ENCODE measurements at places on chromosomes 7 and 10.

- no peak for DNase-seq
These were observed 213.8 kb downstream of the TAX1BP1 start for GRCh38 chr7:27953777-27954176.

- DNase-seq, result no peak
These were observed 151.3 kb downstream of the NEBL start for GRCh38 chr10:20745556-20746375.

DNA sequence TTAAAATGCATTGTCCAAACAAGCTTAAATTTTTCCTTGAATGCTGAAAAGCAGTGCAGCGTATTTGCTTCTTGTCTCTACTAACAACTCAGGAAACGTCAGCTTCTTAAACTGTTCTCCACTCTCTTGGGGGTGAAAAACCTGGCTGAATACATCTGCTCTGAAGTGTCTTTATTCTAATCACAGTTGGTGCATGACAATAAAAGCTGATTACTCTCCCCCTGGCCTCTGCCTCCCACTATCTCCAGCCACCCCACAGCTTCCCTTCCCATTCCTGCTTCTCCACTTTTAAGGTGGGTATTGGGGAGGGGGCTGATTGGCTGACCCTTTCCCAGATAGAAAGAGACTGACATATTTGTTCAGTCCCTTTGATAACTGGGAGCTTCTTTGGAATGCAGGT, 456.0 kb downstream of the SORCS1 start:
- no peak for DNase-seq

GRCh38 chr7:122055073-122055472, 89.0 kb downstream of the AASS start:
- no peak for DNase-seq

GRCh38 chr7:12987238-12987637, 299.8 kb downstream of the ARL4A start:
- DNase-seq, result no peak

- DNase-seq, result no peak
These were observed 534.5 kb downstream of the TNS3 start for GRCh38 chr7:47047384-47047783.

- DNase-seq, result no peak
These were observed 23.2 kb downstream of the GPR141 start for GRCh38 chr7:37706804-37707203.

Data from retina (tissue), 1 donor.